DMS53 (cell line): ENCODE measurements at places on chromosomes 4 and X.

DNA sequence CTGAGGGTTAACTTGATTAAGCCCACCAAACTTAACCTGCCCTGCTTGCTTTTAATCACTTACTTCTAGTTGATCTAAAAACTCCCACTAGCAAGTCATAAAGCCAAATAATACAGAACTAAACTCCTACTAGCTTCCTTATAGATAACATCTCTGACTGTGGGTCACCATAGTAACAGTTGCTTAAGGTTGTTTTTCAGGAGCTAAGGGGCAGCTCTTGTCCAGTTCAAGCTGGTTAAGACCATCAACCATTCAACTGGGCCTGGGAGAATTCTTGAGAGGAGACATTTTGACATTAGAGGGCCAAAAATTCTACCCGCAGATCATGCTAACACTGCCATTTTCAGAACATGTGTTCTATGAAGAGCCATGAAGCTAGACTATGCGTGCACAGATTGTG lies 67.0 kb downstream of the UCHL1 start:
- DNase-seq: peak; percentile 60

- no peak for DNase-seq
Measured at GRCh38 chr4:92231511-92231910, 72.3 kb upstream of the GRID2 start.

GRCh38 chr4:25367004-25367621 lies 9.9 kb upstream of the ANAPC4 start:
- DNase-seq: peak; percentile 81

DNA sequence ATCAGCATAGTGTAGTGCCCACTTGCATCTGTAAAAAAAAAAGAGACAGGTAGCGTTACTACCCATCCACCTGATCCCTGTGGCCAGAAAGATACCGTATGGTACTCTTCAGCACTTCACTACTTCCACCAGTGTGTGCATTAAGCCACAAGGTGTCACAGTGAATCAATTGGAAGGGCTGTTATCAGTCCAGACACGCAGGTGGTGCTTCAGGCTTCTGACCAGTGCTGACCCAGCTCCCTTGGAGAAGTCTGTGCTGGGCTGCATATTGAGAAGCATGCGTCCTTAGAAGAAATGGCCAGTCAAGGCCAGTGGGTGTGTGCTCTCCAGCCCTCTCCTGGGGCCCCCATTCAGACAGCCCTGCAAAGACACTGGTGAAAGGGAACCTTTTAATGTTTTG lies 10.6 kb downstream of the LDB2 start:
- DNase-seq: no peak

DNA sequence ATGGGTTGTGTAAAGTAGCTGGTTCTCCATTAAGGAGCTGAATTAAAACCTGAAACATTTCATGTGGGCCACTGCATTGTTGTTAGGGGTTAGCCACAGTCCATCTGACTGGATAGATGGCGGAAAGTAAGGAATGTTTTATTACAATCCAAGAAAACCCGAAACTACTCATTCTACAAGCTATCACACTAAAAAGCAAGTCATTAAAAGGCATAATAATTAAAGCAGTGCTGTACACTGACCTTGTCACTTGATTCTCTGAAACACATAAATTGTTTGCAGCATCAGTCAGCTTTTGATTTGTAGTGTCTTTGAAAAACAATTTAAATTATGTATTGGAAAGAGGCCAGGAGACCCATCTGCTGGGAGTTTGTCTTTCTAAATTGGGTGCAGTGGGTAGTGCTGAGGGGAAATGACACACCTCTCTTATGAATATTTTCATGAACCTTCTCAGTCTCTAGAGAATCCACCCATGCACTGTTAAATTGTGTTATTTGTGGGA lies 75.7 kb upstream of the ANK2 start:
- no peak for DNase-seq

DNA sequence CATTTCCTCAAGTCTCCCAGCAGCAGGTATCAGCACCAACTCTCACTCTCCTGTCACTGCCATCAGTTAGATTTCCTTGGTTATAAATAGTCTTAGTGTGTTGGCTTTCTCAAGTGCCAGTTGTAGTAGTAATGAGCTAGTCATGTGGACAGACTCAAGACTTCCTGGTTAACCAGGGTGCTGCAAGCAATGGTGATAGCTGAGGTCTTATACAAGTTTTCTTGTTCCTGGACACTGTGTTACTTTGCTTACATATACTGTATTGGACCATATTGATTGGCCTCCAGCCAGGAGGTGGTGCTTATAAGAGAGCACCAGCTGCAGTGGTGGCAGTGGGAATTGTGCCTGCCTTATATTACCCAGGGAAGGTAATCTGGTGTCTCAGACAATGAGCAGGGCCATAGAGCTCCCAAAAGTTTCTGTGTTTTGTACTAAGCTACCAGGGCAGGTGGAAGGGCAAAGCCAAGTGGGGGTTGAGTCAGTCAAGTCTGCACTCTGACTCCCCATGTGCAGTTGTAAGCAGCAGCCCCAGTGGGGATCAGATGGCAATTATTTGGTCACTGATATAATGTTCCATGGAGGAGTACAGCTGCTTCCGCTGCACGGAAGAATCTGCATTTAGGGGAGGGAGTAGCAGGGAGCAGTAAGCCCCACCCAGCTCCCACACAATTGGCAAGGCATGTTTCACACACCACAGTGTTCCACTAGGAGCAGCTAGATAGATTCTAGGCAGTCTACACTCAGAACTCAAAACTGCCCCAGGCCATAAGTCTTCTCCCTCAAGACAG lies 24.1 kb upstream of the ZDHHC15 start:
- DNase-seq: no peak
